ENCODE measurements at places on chromosomes 7 and 10.

- DNase-seq, result no peak
Observed at GRCh38 chr10:103680869-103681236, 174.5 kb downstream of the SH3PXD2A start.

DNA sequence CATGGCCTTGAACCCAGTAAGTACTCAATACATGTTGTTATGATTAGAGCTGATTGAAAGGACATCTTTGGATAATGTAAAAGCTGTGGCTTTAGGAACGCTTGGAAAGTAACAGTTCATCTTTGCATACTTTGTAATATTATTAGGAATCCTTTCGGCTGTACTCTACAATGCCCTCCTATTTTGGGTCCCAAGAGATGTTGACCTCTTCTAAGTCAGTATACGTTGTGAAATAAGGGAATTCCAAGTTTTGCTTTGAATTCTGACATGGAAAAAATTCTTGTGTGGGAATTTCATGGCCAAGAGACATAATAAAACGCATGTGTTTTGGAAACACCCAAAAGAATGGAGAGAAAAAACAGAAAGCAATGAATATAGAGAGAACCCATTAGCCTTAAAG lies 7.7 kb downstream of the AGR3 start:
- DNase-seq, result no peak

DNA sequence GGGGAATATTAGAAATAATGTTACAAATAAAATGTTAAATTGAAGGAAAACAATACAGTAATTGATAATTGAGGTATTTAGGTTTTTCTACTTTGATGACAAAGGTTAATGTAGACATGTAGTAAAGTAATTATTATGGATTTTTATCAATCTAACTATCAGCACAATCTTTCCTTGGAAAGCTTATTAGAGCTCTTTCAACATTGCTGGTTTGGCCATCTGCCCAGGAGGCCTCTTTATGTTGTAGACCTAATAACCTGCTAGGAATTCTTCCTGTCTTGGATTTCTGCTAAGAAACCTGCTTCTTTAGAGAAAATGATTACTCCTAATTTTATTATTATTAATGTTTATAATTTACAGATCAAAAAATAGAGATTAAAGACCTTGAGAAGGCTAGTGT lies 78.9 kb downstream of the CHRM2 start:
- no peak for DNase-seq

GRCh38 chr10:114646426-114646825 lies 11.6 kb downstream of the ABLIM1 start:
- no peak for DNase-seq

- no peak for DNase-seq
Observed at GRCh38 chr10:17144757-17145156, 15.1 kb upstream of the CUBN start.

DNA sequence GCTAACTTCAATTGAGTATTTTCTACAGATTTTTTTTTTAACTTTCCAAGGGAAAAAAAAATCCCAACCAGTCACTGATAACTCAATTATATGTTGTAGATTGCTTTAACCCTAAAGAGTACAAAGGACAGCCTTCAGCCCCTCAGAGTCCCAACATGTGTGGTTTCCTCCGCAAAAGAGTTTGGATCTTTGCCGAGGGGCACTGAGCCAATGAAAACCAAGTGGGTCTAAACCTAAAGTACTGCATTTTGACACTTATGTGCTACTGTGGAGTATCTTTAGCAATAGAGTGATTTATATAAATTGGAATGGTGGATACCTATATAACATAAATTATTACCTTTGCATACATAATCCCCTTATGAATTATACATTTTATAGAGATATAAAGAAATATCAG lies 91.5 kb downstream of the SEMA3D start:
- DNase-seq, result no peak

- peak; percentile 46 for DNase-seq
Observed at GRCh38 chr10:102917314-102917961, 656 bp upstream of the CNNM2 start.

- no peak for DNase-seq
Observed at GRCh38 chr10:12196531-12197211, 683 bp downstream of the CDC123 start.

DNA sequence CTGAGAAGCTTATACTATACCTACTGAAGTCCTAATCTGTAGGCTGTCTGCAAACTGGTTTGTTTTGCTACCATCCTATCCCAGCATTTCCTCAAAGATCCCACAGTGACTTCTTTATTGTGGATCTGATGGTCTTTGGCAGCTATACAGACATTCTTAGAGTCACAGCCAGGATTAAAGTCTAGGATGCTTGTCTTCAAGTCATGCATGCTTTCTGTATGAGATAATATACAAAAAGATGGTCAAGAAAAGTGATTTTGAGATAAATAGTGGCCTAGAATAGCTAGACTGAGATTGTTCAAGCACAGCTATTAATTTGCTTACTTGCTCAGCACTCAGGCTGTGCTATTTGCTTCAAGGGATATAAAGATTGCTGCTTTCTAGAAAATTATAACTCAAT lies 454.4 kb downstream of the AUTS2 start:
- DNase-seq, result no peak

GRCh38 chr7:48832303-48832845 lies 92.0 kb upstream of the CDC14C start:
- no peak for DNase-seq

- no peak for DNase-seq
Observed at GRCh38 chr7:2271273-2272026, 29.4 kb downstream of the NUDT1 start.

DNA sequence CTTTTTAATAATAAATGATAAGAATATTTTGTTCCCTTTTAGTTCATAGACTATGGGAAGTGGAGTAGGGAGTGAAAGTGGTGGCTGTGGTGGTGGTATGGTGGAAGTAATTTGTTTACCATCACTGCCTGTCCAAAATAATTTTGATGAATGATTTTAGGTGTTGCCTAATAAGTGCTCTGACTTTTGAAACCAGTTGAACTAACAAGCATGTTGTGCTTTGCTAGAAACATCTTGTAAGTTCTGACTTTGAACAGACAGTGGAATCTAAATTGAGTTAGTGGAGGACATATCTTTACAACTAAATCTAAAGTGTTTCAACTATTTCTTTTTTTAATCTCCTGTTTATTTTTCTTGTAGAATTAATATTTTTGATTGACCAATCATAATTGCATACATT lies 49.7 kb downstream of the ZEB1 start:
- no peak for DNase-seq
